T-cell (primary cell): ENCODE measurements at places on chromosomes 1 and 21.

- DNase-seq = no peak
Observed at GRCh38 chr1:213054733-213055591, 3.9 kb downstream of the RPS6KC1 start.

DNA sequence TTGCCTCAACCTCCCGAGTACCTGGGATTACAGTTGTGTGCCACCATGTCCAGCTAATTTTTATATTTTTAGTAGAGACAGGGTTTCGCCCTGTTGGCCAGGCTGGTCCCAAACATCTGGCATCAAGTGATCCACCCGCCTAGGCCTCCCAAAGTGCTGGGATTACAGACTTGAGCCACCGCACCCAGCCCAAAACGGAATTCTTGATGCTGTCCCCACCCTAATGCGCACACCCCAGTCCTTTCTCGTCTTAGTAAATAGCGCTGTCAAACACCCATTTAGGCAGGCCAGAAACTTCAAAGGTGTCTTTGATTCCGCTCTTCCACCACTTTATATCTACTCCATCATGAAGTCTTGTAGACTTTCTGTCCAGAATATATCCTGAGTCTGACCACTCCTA is 35.1 kb downstream of the ITSN1 start:
- DNase-seq = no peak

DNA sequence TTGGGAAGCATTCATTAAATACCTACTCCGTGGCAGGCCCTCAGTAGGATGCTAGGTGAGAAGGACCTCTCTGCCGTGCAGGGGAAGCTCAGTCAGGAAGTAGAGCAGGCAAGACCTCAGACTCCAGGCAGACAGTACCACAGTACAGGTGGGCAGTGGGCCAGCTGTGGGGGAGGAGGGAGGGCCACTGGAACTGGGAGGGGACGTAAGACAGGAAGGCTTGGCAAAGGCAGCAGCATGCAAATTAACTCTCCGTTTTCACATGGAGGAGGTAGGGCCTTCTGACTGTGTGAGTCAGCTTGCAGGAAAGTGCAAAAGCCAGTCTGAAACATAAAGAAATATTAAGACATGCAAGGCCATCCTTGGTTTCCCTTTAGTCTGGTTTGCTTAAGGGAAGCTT is 157.7 kb downstream of the TRIM33 start:
- DNase-seq = no peak

DNA sequence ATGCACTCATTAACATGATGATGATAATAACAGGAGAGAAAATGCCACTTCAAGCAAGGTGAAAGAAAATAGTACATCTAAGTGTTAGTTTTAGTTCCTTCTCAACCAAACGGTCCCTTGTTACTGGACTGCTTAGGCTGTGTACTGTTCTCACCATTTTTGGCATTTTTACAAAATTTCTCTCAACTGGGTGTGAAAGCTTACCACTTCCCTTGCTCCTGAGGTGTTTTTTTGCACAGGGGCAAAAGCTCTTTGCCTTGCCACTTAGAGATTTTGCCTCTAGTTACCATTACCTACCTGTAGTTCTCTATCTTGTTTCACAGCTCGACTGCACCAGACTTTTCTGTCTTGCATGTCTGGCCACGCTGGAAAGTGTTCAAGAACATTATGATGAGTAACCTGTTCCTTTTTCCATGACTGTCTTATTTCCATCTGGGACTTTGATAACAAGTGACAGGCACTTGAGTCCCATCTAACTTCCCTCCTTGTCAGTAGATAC is 10.7 kb downstream of the NEK7 start:
- no peak for DNase-seq

GRCh38 chr1:233406339-233406960 is 78.9 kb downstream of the MAP3K21 start:
- DNase-seq = no peak

DNA sequence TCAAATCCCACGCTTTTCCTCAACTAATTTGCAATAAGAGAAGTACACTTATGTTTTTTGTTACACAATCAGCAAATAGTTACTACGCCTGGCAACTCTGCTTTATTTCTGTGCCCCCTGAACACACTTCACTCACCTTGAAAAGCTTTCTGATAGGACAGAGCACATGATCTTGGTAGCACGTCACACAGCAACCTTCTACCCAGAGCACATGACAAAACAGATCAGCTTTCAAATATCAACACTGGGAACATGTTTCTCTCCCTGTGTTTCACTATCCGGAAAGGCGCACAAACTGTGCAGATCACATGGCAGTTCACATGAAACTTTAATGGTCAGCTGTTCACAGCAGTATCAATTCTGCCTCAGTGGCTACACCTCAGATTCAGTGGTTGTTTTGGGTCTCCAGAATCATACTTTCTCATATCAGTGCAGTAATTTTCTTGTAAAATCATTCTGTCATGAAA is 2.2 kb downstream of the SLC19A2 start:
- DNase-seq = no peak

- no peak for DNase-seq
Observed at GRCh38 chr1:216466162-216466801, 43.0 kb upstream of the USH2A start.

DNA sequence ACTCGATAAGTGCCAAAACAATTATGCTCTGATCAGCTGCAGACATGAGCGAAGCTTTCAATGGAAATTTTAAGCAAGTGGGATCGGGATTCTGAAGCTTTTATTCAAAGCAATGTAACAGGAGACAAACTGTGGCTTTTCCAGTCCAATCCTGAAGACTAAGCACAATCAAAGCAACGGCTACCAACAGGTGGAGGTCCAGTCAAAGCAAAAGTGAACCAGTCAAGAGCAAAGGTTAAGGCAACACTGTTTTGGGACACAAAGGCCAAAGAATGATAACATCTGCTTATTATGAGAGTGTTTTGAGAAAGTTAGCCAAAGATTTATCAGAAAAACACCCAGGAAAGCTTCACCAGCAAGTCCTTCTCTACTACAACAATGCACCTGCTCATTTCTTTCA is 170.1 kb downstream of the SEC16B start:
- no peak for DNase-seq

DNA sequence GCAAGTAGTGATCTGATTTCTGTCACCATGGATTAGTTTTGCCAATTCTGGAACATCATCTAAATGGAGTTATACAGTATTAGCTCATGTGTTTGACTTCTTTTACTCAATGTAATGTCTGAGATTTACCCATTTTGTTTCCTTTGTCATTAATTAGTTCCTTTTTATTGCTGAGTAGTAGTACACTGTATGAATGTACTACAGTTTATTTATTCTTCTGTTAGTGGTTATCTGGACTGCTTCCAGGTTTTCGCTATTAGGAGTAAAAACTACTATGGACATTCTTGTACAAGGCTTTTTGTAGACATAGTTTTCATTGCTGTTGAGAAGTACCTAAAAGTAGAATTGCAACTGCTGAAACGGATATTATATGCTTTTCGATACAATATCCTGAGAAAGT is 14.1 kb downstream of the SUCO start:
- no peak for DNase-seq

DNA sequence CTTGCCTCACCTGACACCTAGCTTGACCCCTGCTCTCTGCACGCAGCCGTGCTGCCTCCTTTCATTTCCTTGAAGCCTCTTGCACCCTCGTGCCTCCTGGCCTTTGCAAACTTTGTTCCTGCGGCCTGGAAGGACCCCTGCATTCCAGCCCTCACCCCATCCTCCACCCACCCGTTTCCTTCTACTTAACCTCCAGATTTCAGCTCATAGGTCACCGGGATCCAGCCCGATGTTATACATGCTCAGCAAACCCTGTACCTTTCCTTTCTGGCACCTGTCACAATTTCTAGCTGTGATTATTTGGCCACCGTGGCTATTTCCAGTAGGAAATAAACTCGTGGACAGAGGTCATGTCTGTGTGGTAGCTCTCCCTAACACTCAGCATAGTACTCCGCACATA is 4.5 kb downstream of the EDARADD start:
- DNase-seq = no peak

GRCh38 chr1:26861889-26862378 is 1.0 kb upstream of the SFN start:
- DNase-seq = no peak

GRCh38 chr1:184691719-184692324 is 62.8 kb downstream of the EDEM3 start:
- DNase-seq = no peak

- no peak for DNase-seq
Observed at GRCh38 chr1:166282391-166283137, 115.8 kb upstream of the FAM78B start.

GRCh38 chr1:167723707-167724323 is 2.0 kb downstream of the MPZL1 start:
- DNase-seq = no peak

DNA sequence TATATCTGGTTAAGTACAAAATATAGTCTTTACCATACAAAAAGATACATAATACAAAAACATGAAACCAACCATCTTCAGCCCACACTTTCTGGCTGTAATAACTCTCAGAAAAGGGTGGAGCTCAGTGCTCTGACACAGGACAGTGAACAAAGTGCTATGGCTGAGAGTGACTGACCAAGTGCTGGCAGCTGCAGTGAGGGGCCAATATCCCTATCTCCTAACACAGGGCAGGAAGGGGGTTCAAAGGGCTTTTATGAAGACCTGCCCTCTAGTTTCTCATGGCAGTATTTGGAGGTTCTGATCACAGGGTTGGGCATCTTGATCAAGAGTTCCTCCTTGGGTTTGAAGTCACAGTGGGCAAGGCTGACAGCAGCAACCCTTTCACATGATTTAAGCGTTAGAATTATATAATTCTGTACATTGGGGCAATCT is 3.9 kb downstream of the TXNIP start:
- DNase-seq = no peak

GRCh38 chr1:17565461-17566252 is 26.2 kb downstream of the ARHGEF10L start:
- no peak for DNase-seq

DNA sequence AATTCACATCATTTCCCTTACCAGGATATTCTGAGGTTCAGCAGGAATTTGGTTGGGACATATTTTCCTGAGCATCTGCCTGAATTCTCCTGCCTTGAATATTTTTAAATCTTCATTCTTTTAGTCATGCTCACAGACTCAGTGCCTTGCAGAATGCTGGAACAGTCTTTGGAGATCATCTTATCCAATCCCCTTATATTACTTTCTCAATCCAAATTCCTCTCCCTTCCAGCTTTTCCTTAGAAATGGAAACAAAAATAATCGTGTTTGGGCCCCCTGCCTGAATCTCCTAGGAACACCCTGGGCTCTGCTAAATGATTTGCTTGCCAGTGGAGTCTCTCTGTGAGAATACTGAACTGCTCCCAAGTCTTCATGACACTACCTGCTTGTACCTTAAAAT is 38.4 kb downstream of the LHX8 start:
- DNase-seq = no peak

GRCh38 chr1:219465212-219466093 is 147.5 kb downstream of the ZC3H11B start:
- no peak for DNase-seq

DNA sequence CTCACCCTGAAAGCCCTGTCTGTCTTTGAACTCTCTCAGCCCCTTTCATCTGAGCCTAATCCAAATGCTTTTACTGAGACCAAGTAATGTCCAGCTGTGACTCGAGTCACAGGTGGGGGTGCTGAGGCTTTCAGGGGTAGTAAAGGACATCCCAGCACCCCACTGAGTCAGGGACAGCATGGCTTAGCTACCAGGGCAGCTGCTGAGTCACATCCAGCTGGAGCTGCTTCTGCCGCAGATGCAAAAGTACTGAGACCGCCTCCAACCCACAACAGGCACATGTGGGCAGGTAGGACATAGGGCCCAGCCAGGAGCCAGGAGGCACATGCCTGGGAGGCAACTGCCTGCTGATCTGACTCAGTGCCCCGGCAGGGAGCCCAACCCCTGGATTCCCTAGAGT is 6.7 kb upstream of the VSIG8 start:
- DNase-seq = no peak

- DNase-seq = no peak
Observed at GRCh38 chr1:37515185-37516034, 844 bp upstream of the MEAF6 start.
